ENCODE measurements at places on chromosomes 12 and 14.

DNA sequence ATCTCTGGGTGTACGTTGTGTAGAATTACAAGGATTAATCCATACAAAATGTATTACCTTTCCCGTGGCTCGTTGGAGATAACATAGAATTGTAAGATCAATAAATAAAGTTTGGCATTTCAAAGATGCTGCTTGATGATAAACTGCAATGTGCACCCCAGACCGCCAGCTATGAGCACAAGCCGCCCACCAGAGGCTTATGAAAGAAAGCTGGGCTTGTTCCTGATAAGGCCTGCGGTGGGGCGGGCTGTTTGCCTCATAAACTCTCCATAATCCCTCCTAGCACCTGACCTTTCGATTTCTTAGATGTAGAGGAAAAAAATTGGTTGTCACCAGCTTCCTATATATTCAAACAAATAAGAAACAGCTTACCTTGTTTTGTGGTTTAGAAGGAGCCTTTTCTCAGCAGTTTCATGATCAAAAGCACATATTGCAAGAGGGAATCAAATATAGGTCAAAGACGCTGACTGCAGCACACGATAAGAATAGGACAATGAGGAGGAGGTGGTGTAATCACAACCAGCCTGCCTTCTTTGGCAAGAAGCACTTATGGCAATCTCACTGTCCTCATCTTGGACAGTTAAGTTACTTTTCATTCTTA is 293.6 kb downstream of the RMST start:
- no peak for DNase-seq

DNA sequence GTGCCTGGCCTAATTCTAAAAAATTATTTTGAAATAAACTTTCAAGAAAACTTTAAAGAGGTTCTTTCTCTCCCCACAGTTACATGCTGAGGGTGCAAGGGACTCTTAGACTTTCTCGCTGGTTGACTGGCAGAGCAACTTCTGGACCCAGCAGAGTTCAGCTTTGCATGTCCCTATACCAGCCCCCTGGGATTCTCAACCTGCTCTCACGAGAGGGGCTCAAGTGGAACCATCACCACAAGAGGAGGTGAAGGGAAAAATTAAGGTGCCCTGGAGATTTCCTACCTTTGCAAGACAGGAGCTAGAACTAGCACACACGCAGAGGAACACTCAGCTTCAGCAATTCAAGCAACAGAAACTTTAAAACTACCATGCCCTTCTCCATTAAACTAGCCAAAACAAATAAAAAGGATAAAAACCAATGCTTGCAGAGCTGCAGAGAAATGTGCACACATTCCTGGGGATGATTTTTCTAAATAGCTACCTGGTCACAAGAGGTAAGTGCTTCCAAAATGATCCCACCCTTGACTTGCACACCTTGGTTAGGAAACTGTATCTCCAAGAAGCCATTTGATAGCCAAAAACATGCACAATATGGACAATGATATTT is 2.5 kb downstream of the HVCN1 start:
- DNase-seq, result no peak

GRCh38 chr12:53983950-53984572 is 885 bp upstream of the HOXC10 start:
- no peak for DNase-seq

DNA sequence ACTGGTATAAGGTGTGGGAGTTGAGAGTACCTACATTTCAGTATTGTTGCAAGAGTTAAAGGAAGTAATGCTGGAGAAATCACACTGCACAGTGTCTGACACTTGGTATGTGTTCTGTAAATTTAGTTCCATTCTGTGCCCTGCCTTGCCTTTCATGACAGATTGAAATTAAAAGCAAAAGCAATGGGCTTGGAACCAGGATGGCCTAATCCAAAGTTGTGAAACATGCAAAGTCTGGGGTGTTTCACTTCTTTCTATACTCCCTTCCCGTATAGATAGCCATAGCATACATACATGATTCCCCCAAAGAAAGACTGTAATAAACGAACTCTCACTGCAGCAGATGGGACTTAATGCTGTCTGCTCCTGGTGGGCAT is 281.1 kb downstream of the NRXN3 start:
- no peak for DNase-seq

- no peak for DNase-seq
Measured at GRCh38 chr12:68449196-68449595, 117.0 kb upstream of the MDM1 start.

GRCh38 chr14:103868242-103868897 is 21.0 kb upstream of the PPP1R13B start:
- no peak for DNase-seq

- no peak for DNase-seq
Measured at GRCh38 chr12:18221726-18222125, 39.6 kb upstream of the PIK3C2G start.

- no peak for DNase-seq
Measured at GRCh38 chr14:69261761-69262331, 1.9 kb downstream of the GALNT16 start.

- DNase-seq, result no peak
Measured at GRCh38 chr12:89951694-89952060, 243.0 kb upstream of the ATP2B1 start.

DNA sequence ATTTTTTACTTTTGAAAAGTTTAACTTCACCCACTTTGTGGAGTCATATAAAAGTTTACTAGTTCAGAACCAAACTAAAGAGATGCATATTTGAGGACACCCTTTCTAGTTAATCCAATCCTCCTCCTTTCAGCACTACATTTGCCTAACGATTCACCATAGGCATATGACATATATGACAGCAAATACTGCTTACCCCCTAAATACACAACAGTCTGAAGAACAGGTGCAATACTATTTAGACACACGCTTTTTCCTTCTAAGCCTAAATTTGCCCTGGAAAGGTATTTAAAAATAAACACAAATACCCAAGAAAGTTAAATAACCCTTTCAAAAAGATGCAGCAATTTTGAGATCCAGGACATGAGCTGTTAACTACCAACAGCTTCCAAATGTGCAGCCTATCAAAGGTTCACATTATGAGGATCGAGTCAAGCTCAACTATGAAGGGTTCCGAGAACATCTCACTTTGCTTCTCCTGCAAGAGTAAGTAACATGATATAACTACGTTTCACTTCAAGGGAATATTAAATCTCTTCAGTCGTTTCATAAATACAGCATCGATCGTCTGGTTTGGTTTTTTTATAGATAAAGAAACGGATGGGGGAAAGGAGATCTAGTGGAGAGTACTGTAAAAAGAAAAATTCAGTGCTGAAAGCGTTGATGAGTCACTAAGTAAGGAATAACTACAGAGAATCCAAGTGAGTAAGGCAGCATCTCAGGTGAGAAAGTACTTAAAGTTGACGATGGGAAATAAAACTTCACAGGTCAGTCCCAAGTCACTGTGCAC is 677 bp upstream of the AP4S1 start:
- DNase-seq, result no peak

- DNase-seq, result peak; percentile 45
Measured at GRCh38 chr12:3520711-3521110, 29.7 kb downstream of the PRMT8 start.

- no peak for DNase-seq
Measured at GRCh38 chr12:90989686-90990111, 15.1 kb downstream of the EPYC start.

Data from DMS153 (cell line).